ENCODE measurements at places on chromosomes 12 and 14. TPM values are rescaled to one million over a fixed set of nuclear protein-coding genes. Genes with fewer than 3 reads are reported as not detected.

The PPP1R12A gene
- total RNA-seq: 39.8 TPM

The ABCC9 gene
- 1.6 TPM for total RNA-seq

The DCN gene
- total RNA-seq: 1,362 TPM

The POMT2 gene
- 14.5 TPM for total RNA-seq

The OLR1 gene
- 4.0 TPM for total RNA-seq

Measured in epithelial cell of alveolus of lung (primary cell).